GM12865 (cell line): ENCODE measurements at places on chromosomes 5 and 9.
A peak's percentile ranks its signal among the peaks of the same experiment; 100 is the strongest.

DNA sequence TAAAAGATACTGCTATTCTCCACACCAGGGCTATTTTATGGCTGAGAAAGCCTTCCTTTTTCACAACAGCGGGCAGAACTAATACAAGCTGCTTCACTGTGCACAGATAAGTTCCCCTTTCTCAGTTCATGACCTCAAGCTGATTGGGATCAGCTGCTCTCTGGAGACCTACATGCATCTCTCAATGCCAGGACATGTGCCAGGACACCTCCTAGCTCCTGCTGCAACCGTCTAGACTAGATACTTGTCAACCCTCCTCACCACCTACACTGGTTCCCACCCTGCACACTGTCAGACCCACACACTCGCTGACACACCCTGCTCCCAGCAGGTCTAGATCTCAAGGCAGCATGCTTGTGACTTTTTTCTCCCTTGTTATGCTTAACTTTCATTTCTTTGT is 39.8 kb downstream of the STARD4 start:
- peak; percentile 19 for DNase-seq

DNA sequence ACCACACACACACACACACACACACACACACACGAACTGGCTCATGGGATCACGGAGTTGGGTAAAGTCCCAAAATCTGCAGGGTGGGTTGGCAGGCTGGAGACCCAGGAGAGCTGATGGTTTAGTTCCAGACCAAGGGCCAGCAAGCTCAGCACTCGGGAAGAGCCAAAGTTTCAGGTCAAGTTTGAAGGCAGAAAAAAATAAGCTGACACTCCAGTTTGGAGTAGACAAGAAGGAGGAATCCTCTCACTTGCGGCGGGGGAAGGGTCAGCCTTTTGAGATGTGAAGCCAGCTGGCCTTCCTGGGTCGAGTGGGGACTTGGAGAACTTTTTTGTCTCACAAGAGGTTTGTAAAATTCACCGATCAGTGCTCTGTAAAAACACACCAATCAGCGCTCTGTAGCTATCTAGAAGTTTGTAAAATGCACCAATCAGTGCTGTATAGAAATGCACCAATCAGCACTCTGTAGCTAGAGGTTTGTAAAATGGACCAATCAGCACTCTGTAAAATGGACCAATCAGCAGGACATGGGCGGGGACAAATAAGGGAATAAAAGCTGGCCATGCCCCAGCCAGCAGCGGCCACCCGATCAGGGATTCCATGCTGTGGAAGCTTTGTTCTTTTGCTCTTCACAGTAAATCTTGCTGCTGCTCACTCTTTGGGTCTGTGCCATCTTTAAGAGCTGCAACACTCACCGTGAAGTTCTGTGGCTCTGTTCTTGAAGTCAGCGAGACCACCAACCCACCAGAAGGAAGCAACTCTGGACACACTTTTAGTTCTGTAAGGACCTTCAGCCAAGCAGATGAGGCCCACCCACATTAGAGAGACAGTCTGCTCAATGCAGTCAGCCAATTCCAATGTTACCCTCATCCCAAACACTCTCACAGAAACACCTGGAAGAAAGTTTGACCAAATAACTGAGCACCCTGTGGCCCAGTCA is 37.8 kb upstream of the UNC5A start:
- DNase-seq = no peak

DNA sequence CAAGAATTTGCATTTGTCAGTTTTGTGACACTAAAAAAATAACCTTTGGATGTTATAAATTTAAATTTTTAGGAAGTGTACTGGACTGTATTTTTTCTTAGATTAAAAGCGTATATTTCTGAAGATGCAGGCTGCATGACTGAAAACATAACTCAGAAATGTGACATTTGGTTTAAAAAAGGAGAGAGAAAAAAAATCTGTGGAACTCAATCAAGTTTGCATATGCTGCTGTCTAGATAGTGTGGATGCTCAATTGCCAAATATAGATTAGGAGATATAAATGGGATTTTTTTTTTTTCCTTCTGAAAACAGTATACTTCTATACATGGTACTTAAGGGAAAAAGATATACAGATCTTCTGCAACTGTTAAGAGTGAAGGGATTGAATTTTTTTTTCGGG is 402.3 kb downstream of the TAF11L14 start:
- DNase-seq = no peak

- no peak for DNase-seq
Observed at GRCh38 chr5:43338862-43339261, 25.6 kb upstream of the HMGCS1 start.

- no peak for DNase-seq
Observed at GRCh38 chr5:108786806-108787483, 39.2 kb downstream of the FER start.

DNA sequence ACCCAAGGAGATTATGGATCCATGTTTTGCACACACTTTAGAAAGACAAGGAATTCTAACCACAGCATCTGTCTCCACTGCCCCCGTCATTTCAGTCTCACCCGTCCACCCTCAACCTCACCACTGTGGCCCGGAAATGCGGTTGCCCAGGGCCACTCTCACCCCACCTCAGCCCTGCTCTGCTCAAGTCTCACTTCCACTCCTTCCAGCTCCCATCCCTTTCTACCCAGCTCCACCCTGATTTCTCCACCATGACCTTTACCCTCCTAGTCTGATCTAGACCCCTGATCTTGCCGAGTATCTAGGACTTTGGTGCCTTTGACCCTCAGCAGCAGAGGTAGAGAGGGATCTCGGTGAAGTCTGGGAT is 7.2 kb upstream of the KCNIP1 start:
- no peak for DNase-seq

DNA sequence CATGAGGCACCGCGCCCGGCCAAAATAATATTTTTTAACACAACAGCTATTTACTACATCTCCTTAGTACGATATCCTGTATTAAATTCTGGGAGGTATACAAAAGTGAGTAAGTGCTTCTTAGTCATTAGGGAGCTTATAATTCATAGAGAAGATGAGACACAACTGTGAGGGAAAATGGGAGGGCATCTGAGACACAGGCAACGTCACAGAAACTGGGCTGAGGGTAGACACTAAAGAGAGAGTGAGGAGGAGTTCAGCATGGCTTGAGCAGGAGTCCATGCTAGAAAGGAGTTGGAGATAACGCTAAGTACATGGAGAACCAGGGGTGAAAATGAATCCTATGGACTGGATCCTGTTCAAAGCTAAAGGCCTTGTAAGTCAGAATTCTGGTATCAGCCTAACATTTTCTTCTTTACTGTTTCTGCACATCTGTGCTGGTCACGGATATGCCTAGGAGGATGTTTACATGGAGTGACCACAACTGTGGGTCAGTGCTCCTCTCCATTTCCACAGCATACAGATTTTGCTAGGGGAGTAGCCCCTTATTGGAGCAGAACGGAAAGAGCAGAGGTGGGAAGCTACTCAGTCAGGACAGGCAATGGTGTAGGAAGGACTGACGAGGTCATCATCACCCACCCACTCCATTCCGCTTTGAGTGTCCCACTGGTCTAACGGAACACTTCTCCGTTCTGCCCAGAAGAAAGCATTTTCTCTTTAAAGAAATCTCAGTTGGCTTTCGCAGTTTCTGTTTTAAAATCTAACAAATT is 310.4 kb upstream of the EFNA5 start:
- no peak for DNase-seq

DNA sequence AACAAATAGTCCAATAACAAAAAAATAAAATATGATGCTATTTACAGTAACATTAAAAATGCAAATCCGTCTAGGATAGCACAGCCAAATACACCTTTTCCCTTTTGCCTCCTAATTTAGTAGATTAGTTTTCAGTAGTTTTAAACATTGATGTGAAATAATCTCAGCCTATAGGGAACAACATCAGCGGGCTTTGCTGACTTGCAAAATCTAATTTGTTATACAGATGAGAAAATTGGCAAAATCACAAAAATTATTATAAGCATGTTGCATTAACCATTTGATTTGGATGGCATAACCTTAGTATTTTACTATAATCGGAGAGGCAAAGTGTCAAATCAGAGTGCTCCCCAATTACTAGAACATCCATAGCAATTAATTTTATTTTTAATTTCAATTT is 563.5 kb downstream of the CDH18 start:
- DNase-seq = no peak

- DNase-seq = no peak
Observed at GRCh38 chr9:132046456-132046855, 33.2 kb downstream of the MED27 start.

DNA sequence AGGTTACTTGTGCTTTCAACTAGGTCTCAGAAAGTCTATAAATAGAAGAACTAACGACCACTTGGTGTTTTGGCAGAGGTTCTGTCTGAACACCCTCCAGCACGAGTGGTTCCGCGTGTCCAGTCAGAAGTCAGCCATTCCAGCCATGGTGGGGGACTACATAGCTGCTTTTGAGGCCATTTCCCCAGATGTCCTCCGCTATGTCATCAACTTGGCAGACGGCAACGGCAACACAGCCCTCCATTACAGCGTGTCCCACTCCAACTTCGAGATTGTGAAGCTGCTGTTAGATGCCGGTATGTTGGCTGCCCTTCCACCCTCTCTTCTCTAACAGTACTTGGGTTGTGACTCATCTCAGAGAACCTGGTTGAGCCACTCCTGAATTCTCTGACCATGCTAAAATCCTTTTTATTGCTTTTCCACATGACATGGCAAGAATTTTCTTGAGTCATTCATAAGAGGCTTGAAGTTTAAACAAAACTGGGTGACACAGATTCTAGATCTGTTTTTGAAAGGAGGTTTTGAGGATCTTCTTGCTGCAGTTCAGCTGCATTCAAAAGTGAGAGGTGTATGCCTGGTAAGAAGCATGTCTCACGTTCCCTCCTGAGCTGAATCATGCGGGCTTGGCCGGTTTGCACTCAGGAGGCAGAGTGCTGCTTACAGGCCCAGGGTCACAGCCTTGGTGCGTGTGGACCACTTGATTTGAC is 103.1 kb upstream of the DMRT1 start:
- DNase-seq = no peak

DNA sequence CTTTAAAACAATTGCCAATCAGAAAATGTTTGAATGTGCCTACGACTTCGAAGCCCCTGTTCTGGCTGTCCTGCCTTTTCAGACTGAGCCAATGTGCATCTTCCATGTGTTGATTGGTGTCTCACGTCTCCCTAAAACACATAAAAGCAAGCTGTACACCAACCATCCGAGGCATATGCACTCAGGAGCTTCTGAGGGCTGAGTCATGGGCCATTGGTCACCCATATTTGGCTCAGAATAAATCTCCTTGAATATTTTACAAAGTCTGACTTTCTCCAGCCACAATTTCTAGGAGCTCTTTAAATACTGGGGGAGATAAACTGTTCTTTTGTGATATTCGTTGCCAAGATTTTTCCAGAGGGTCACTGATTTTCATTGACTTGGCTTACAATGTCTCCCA is 53.9 kb downstream of the C9orf57 start:
- no peak for DNase-seq

DNA sequence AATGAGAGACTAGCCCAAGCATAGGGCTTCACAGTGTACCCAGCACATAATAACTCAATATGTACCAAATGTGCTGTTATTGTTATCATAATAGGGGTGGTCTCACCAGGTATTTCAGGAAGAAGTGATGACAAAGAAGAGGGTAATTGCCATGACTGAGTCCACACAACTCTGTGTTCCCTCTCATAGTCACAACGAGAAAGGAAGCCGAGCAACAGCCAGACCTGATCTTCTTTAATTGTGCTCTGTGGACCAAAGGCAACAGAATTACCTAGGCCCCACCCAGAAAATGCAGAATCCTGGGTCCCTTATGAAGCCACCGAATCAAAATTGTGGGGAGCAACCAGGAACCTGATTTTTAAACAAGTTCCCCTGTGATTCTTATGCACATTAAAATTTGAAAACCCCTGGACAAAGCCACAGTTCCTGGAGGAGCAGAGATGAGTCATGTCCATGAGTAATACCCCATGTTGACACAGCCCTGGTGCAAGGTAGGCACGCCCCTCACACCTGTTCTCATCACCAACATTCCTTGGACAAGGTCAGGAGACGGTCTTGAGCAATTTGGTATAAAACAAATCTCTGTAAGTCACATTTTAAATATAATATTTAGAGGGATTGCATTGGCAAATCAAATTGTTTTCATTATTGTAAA is 5.2 kb downstream of the FGF1 start:
- DNase-seq = no peak

- no peak for DNase-seq
Observed at GRCh38 chr9:89956331-89956730, 351.5 kb downstream of the GADD45G start.

DNA sequence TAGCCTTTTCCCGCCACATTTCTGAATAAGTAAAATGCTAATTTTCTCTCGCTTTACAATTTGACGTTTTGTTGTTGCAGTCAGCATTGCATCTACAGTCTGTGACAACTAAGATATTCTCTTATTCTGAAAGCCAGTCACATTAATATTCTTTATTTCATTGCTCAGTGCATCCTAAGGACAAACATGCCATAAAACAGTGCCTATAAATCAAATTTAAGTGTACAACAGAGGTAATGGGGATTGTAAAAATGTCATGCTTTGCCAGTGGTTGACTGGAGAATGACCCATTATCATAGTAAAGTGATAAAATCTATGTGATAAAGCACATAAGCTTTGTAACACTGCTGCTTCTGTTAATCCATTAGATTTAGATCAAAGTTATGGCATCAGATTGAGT is 1850.0 kb upstream of the ACO1 start:
- no peak for DNase-seq

- DNase-seq = no peak
Observed at GRCh38 chr5:128673411-128673957, 135.4 kb upstream of the FBN2 start.

GRCh38 chr5:35218981-35219380 is 11.3 kb downstream of the PRLR start:
- DNase-seq = no peak

DNA sequence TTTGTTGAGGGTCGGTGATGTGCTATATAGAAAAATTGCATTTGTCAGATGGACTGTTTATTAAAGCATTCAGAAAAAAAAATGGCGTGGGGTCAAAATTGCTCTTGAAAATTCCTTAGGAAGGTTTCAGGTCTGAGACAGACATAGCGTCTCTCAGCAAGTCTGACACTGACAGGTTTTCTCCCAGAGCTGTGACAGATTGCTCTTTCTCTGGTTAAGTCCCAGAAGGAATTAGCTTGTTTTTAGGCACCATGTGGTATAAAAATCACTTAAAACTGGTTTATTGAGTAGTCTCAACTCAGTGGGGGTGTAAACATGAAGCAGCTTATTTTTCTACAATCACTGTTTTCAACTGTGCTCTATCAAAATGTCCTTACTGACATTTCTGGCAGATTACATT is 1379.8 kb downstream of the MAT2B start:
- DNase-seq = no peak

- no peak for DNase-seq
Observed at GRCh38 chr5:139904816-139905661, 109.4 kb downstream of the PSD2 start.

DNA sequence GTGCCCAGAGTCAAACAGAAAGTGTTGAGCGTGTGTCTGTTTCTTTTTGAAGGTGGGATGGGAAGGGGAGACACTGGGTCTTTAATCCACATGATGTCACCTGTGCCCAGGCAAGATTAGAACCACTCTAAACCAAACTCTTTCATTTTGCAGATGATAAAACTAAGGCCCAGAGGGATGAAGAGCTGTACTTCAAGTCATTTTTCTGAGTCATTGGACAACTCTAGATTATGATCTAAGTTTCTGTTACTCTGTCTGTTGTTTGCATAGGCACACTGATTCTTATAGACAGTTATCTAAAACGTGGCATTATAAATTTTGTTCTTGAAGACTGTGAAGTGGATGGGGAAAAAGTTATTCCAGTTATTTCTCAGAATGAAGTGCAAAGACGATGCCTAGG is 48.8 kb downstream of the MAST4 start:
- no peak for DNase-seq
